ENCODE measurements at places on chromosomes 16 and 17. TPM values are rescaled to one million over a fixed set of nuclear protein-coding genes. Genes with fewer than 3 reads are reported as not detected.

The GJD3 gene
- not detected for total RNA-seq

- DNase-seq: no peak
Measured at GRCh38 chr16:87733190-87733589, 32.6 kb downstream of the KLHDC4 start.

GRCh38 chr16:70421014-70421413, 17.9 kb downstream of the ST3GAL2 start:
- DNase-seq: no peak

The DNAAF1 gene
- total RNA-seq: not detected

The CCDC144A gene
- 4.7 TPM for total RNA-seq

The AURKB gene
- 9.3 TPM for total RNA-seq
